ENCODE measurements at places on chromosomes 4 and X. TPM values are rescaled to one million over a fixed set of nuclear protein-coding genes. Genes with fewer than 3 reads are reported as not detected.
A peak's percentile ranks its signal among the peaks of the same experiment; 100 is the strongest.

DNA sequence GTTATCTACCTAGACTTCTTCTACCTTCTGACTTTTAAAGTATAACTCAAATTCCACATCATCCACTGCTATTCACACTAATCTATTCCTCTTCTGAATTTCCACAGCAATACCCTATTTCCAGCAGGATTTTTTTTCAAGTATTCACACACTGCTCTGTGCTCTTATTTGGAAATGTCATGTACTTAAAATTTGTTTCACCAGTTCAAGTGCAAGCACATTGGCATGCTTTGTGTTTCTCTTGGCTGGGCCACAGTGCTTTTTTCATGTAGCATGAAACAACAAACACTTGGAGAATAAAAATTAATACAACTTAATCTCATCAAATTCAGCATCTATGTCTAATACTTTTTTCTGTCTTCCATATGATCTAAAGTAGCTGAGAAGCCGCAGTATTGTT is 161.8 kb upstream of the PCDH18 start:
- no peaks in the 10 kb centered on the region for H3K4me1 ChIP-seq
- H3K36me3 ChIP-seq: no peaks in the 10 kb centered on the region

DNA sequence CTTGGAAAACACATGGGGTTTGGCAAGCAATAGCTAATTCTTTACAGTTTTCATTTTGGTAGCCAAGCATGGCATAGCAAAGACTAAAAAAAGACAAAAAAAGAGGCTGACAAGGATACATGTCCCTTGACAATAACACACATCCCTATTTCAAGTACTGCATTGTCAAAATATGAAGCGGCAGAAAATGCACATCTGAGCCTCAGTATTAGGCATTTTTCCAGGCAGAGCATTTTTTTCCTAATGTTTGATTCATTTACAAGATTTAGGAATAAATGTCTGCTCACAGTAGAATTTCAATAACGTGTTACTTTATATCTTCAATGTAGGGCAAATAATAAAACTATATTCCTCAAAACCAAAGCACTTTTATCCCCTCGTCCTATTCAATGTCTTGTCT is 216.3 kb upstream of the PCDH18 start:
- no peaks in the 10 kb centered on the region for H3K27me3 ChIP-seq
- DNase-seq: no peak
- no peaks in the 10 kb centered on the region for H3K4me1 ChIP-seq
- no peak overlapping the region for H3K4me3 ChIP-seq

The SPINK2 gene
- polyA plus RNA-seq: 0.72 TPM

GRCh38 chr4:113908829-113909228 is 70.6 kb downstream of the ARSJ start:
- no peaks in the 10 kb centered on the region for H3K36me3 ChIP-seq
- no peaks in the 10 kb centered on the region for H3K4me1 ChIP-seq
- H3K4me3 ChIP-seq: no peak overlapping the region

DNA sequence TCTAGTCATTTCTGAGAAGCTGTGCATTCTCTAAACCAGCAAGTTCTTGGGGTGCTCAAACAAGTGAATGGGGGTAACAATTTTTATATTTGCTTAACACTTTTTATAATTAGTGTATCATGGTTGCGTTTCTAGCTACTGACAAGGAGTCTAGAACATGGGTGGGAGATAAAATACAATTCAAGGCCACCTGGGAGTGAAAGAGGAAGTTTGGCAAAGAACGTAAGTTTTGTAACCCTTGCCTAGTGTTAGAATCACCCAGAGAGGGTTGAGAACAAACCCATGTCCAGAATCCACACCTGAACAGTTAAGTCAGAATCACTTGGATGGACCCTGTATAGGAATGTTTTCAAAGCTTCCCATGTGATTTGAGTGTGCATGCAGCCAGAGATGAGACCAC is 92.7 kb downstream of the AFF2 start:
- no peak overlapping the region for H3K4me3 ChIP-seq
- no peaks in the 10 kb centered on the region for H3K4me1 ChIP-seq
- H3K27me3 ChIP-seq: no peaks in the 10 kb centered on the region
- no peak overlapping the region for H3K27ac ChIP-seq
- no peaks in the 10 kb centered on the region for H3K36me3 ChIP-seq

DNA sequence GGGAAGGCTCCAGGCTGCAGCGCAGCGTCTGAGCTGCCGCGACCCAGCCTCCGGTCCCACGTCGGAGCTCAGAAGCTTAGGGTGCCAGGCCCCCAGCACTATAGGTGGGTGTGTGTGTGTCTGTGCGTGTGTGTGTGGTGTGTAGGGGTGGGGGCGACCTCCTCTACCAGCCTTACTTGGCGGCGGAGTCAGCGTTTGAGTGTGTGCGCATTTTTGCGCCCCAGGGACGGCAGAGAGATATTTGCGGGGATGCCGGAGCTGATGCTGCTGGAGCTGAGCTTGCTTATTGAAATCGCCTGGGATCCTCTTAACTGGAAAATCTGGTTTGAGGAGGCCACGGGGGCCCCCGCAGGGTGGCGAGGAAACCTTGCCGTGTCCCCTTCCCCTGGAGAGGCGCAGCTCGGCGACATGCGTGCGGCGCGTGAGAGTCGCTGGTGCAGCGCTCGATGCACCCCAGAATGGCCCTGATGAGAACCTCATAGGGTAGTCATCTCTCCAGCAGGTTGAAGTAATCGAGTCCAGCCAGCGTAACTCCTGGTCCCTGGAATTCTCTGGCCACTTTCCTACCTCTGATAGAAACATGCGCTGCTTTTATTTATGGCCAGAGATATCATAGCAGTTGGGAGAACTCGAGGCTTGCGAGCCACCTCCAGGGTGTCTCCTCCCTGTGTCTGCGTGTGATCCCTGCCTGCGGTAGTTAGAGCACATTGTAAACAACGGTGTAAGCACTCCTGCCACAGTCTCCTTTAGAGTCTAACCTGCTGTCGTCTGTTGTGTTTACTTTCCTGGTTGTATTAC is 2.7 kb downstream of the ADGRL3 start:
- H3K36me3 ChIP-seq: no peaks in the 10 kb centered on the region
- H3K4me1 ChIP-seq: peaks cover 9% of the 10 kb centered on the region
- no peak overlapping the region for H3K27ac ChIP-seq
- no peak for DNase-seq

The HSFX3 gene
- polyA plus RNA-seq: not detected

The CXCL11 gene
- 0.30 TPM for polyA plus RNA-seq

- no peaks in the 10 kb centered on the region for H3K27me3 ChIP-seq
- H3K4me1 ChIP-seq: no peaks in the 10 kb centered on the region
- H3K27ac ChIP-seq: no peak overlapping the region
- H3K36me3 ChIP-seq: no peaks in the 10 kb centered on the region
- DNase-seq: no peak
- H3K4me3 ChIP-seq: no peak overlapping the region
These were observed 267.3 kb downstream of the DCTD start for GRCh38 chr4:182649698-182650477.

DNA sequence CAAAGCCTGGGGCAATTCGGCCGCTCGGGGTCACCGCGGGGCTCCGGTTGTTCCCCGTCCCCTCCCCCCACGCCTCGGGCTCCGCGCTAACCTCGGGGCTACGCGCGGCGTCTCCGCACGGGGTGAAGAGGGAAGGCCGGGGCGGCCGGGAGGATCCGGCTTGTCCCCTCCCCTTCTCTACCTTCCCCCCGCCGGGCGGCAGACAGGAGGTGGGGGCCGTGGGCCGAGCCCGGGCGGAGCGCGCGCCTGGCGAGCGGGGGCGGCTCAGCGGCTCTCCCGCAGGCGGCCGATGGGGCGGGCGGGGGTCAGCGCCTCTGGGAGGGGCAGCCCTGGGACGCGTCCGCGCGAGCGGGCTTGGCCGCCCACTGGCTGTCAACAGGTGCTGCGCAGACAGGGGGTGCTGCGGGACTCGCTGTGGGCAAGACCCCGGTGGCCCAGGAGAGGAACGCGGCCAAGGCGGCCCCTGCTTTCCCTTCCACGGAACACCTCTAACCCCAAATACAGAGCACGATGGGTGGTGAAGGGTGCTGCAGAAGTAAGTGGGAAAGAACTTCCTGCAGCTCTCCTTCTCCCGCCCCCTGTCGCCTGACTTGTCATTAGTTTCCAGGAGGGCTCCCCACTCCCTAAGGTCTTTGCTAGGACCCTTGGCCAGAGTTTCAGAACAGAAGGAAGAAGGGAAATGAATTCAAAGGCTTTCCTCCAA is at the start of gene PDGFC:
Gene PDGFC (minus strand): TSS at position 124 of the 703 bp plus-strand sequence. CDS start 896 bp downstream, outside the sequence.
- no peaks in the 10 kb centered on the region for H3K27me3 ChIP-seq
- H3K27ac ChIP-seq: peak within 1 kb of the TSS; percentile 77

DNA sequence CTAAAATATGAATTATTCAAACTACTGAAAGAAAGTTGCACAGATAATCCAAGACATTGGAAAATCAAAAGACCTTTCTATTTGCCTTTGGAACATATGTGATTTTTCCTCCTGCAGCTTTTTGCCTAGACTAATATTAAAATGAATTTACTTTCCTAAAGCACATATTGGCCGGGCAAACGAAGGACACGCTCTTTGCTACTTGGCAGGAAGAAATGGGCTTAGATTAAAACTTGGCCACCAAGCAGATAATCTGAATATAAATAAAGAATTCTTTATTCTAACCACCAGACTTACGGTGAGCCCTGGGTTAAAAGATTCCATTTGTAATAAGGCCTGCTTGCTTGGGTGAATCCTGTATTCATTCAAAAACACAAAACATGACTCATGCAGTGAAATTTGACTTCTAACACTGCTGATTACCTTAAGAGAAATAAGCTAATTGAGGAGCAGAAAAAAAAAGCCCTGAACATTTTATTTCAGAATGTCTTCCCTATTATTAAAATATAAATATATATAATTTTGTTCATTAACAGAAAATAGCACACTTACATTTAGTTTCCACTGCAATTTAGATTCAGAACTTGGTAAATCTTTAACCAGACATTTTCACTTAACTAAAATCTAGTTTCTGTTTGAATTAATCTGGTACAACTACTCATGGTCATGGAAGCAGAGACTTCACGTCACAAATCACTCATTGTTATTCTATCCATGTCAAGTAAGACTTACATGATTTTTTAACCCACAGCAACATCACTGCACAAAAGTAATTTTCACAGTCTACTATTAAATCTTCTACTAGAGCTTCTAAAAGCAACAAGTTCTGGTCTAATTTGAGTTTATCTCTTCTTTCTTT is 116.1 kb upstream of the PLAC1 start:
- H3K27me3 ChIP-seq: no peaks in the 10 kb centered on the region
- no peak overlapping the region for H3K27ac ChIP-seq
- peaks cover 8% of the 10 kb centered on the region for H3K36me3 ChIP-seq
- H3K4me1 ChIP-seq: no peaks in the 10 kb centered on the region

GRCh38 chr4:149718500-149718899 is 97.1 kb downstream of the IQCM start:
- H3K36me3 ChIP-seq: no peaks in the 10 kb centered on the region
- DNase-seq: no peak
- H3K27me3 ChIP-seq: no peaks in the 10 kb centered on the region
- H3K4me1 ChIP-seq: no peaks in the 10 kb centered on the region

- H3K4me3 ChIP-seq: no peak overlapping the region
- H3K36me3 ChIP-seq: peaks cover 8% of the 10 kb centered on the region
- no peak for DNase-seq
- H3K27me3 ChIP-seq: no peaks in the 10 kb centered on the region
These were observed 61.4 kb downstream of the ANKRD17 start for GRCh38 chr4:73197220-73197619.

The ITM2A gene
- polyA plus RNA-seq: 60.3 TPM

DNA sequence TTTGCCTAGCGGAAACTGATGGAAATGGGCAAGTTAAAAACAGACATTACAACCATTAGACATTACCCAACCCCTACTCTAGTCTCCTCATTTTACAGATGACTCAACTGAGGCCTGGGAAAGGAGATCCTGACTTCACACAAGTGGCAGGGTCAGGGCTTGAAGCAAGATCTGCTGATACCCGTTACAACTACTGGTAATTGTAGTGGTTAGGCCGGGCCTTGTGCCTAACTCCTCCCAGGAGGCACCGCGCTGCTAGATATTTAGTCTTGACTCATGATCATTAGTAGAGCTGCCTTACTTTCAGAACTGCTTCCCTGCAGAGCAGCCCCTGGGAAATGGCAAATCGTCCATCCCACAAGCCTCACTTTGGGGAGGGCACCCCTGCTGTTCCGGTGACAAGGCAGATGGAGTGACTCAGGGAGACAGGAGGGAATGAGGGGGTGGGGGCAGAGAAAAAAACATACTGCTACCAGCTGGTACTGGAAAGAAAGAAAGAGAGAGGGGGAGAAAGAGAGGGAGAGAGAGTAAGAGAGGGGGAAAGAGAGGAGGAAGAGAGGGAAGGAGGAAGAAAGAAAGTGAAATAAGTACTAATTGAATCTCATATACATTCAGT is 12.2 kb downstream of the ARHGEF6 start:
- DNase-seq: no peak
- H3K36me3 ChIP-seq: no peaks in the 10 kb centered on the region
- H3K27me3 ChIP-seq: peaks cover 8% of the 10 kb centered on the region
- no peak overlapping the region for H3K27ac ChIP-seq

The P2RY4 gene
- polyA plus RNA-seq: 2.6 TPM

GRCh38 chr4:118587116-118587831 is 97.9 kb upstream of the METTL14 start:
- no peak overlapping the region for H3K4me3 ChIP-seq
- H3K4me1 ChIP-seq: peaks cover 3% of the 10 kb centered on the region
- no peak for DNase-seq
- H3K27ac ChIP-seq: no peak overlapping the region

The RTL5 gene
- 6.9 TPM for polyA plus RNA-seq

Measured in large intestine (tissue), 12 donors.